ENCODE measurements at places on chromosomes 11 and 22.

GRCh38 chr11:9136741-9137140 is 45.3 kb upstream of the SCUBE2 start:
- DNase-seq, result no peak

DNA sequence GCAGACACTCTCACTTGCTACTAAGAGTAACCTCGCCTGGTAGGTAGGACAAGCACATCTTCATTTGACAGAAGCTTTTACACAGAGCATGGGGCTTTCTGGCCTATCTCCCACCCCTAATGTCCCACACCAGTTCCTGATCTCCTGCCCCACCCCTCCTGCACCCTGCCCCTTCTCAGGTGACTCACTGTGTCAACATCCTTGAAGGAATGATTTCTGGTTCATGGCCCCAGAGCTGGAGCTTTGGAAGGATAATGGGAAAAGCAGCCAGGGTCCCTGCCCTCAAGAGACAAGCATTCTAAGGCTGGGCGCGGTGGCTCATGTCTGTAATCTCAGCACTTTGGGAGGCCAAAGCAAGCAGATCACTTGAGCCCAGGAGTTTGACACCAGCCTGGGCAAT is 47.2 kb downstream of the LRFN4 start:
- DNase-seq, result no peak

DNA sequence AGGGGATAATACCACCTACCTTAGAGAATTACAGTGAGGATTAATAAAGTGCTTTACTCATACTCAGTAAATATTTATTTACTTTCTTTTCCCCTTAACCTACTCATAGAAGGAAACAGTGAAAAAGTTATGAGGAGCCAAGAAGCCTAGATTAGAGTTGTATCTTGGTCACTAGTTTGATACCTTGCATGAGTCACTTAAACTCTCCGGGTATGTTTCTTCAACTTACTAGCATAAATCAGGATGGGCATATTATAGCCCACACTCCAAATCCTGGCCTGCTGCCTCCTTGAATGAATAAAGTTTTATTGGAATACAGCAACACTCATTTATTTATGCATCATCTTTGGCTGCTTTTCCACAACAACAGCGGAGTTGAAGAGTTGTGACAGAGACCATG is 8.2 kb downstream of the FBXO3 start:
- no peak for DNase-seq

- no peak for DNase-seq
These were observed 7.4 kb downstream of the SLC25A45 start for GRCh38 chr11:65375012-65375411.

DNA sequence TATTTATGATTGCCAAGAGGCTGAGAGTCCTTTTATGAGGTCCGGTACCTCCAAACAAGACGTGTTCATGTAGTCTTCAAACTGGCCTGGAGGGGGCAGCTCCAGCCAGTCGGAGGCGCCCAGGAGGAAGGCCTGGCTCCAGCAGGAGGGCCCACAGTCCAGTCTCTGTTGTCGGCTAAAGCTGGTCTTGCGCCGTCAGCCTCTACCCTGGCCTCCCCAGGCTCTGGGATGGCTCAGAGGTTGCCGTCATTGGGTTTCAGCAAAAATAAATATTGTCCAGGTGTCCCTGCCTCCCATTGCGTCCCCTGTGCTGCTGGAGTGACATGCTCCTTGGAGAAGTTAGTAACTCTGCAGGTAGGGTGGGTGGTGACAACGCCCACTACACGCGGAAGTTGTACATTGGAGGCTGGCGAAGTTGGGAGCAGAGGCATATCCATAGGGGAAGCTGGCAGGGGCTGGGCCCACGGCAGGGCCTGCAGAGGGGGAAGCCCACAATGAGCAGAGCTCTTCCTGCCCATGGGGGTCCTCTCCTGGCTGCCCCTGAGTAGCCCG is 1.0 kb upstream of the SLC25A1 start:
- peak; percentile 78 for DNase-seq

DNA sequence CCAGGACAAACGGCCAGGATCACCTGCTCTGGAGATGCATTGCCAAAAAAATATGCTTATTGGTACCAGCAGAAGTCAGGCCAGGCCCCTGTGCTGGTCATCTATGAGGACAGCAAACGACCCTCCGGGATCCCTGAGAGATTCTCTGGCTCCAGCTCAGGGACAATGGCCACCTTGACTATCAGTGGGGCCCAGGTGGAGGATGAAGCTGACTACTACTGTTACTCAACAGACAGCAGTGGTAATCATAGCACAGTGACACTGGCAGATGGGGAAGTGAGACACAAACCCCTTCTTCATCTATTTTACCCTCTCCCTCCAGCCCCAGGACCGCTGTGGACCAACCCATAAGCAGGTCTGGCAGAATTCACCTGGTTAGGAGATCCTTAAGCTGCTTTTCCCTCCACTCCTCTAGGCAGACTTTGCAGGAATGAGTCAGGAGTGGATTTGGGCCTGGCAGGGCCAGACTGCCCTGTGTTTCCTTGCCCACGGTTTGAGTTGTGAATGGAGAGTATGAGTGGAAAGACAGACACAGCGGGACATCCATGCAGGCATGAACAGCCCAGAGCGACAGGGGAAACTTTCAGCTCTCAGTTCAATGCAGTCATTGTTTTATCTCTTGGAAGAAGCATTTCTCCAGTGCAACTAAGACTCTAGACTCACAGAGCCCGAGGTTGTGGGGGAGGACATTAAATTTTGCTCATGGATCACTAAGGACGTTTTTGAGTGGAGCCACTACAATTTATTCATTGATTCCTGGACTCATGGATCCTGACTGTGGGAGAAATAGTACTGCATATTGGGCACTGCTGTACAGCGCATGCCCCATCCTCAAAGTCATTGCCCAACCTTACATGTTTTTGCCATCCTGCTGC is 75.3 kb upstream of the IGLL5 start:
- DNase-seq, result no peak

- no peak for DNase-seq
These were observed 4.7 kb upstream of the OR52N2 start for GRCh38 chr11:5803982-5804381.

DNA sequence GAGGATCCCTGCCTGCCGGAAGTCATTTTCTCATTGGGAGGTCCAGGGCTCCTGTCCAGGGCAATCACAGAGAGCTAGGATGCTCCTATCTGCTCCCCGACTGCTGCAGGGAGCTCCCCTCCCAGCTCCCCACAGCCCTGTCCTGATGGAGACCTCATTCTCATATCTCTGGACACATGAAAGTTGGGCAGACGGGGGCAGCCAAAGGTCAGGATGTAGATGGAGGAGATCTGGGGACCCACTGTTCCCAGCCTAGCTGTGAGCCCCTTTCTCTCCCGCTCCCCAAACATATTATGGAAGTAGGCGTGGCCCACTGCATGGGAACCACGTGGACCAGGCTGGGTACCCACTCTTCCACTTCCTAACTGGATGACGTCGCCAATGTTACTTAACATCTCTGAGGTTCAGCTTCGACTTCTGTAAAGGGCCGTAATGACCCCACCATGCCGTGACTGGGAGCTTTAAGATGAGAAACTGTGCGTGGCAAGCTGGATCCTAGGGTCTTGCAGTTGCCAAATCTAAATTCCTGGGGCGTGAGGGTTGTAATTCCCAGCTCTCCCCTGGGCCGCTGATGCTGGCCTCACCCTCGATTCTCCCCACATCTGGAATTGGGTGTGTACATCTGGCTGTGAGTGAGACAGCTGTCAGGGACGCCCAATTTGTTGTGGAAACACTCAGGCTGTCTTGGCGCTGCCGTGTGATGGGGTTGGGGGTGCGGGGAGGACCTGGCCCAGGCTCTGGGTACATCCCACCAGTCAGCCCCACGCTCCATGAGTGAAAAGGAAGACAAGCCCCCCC is 1.8 kb downstream of the CDC42EP2 start:
- no peak for DNase-seq

GRCh38 chr11:64711956-64712362 is 11.0 kb downstream of the NRXN2 start:
- DNase-seq, result no peak

DNA sequence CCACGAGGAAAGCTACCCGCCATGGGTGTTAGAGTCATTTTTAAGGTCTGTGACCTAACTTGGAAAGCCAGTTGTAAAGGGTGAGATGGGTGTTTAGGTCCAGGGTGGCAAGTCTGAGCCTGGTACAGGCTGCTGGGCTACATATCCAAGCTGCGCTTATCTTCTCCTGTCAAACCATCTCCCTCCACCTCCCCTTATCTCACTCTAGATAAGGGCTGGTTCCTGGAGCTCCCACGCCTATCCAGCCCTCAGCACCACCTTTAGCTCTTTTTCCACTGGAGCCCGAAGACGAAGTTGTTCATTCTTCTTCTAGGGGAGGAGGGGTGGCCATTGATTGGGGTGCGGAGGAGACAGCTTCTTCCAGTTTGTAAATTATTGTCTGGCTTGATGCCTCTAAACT is 48.5 kb downstream of the MICAL2 start:
- DNase-seq, result no peak

- no peak for DNase-seq
These were observed 62.1 kb downstream of the FAT3 start for GRCh38 chr11:92286709-92287108.

DNA sequence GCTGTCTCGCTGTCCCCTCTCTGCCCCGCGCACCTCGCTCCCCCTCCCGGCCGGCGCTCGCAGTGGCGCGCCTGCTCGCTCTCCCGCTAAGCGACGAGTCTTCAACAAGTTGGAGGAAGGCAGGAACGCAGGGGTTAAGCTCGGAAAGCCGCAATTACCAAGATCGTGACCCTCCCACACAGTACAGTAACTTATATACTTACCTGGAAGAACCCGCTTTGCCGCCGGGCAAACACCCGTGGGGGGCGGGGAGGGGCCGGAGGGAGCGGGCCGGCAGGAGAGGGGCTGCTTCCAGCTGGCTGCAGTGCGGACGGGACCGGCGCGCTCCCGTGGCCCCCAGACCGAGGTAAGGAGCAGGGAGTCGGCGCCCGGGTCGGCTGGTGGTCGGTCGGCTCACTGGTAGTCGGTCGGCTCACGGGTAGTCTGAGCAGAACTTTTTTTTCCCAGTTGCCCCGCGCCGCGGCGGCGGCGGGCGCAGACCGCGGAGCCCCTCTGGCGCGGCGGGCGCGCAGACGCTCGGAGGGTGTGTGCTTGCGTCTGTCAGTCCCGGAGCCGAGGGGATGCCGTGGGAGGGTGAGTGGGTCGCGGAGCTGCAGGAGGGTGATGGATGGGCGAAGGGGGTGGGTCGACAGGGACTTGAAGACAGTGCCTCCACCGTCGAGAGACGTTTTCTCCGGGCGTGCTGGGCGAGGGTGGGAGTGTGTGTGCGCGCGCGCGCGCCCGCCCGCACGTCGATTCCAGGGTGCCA is 101.2 kb upstream of the HSD17B12 start:
- DNase-seq, result peak; percentile 33

- DNase-seq, result no peak
These were observed 324.7 kb downstream of the ETS1 start for GRCh38 chr11:128262463-128263345.

DNA sequence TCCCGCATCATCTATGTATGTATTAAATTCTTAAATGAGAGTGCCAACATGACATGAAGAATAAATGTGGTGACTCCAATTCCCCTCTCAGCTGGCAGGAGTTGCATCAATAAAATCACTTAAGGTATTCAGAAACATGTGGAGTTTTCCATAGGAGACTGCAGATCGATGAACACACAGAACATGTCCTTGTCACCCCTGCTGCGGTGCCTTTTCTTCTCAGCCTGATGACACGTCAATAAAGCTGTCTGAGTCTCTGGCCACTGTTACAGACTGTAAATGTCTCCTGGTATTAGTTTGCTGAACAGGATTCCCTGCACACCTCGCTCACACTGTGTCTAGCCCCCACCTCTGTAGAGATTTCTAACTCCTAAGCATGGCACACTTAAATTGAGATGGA is 460.5 kb downstream of the LRRC4C start:
- DNase-seq, result no peak

DNA sequence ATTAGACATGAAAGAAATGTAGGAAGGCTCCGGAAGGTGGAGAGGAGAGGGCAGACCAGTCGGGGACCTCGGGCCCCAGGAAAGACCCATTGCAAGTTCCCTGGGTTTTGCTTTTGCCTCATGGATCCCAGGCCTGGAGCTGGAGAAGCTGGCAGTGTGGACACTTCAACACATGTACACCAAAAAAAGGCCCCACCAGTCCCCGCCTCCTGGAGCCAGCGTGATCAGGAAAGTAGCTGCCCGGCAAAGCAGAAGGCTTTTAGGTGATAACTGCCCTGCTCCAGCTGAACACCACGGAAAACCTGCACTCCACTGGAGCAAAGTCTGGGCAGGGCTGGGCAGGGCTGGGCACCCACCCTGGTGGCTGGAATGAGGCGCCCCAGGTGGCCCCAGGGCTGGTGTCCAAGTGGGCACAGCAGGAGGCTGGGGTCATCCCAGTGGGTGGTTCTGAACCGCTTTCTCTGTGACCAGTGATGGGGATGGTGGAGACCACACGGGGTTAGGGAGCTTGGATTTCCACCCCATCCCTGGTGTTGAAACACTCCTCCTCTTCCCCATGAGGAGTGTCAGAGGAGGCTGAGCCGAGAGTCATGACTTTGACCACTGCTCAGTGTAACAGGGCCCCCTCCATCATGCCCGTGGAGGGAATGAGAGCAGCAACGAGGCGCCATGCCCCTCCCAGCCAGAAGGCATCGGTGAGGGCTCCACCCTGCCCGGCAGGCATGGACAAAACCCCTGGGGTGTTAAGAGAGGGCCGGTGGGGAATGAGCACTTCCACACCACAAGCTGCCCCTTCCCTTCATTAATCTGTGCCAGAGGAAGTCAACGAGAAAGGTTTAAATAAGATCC is 16.9 kb upstream of the MUC5AC start:
- DNase-seq, result no peak

GRCh38 chr11:32385998-32386397 is 49.3 kb downstream of the WT1 start:
- peak; percentile 11 for DNase-seq

- no peak for DNase-seq
These were observed 47.1 kb downstream of the SOX6 start for GRCh38 chr11:16309226-16309625.

DNA sequence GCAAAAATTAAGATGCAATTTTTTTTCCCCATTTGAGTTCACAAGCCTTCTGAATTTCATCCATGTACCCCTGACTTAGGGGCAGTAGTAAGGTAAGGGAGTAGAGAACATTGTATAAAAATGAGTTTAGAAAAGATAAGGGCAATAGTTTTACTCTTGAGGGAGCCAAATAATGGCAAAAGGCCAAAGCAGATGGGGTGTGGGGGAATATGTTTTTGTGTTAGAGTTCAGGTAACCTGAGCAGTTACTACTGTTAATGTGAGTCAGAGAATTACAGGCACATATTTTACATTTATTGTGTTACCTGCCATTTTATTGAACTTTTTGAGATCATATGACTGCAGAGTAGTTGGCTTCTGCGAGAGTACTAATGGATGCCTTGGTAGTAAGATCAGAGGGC is 3.1 kb downstream of the EED start:
- no peak for DNase-seq

DNA sequence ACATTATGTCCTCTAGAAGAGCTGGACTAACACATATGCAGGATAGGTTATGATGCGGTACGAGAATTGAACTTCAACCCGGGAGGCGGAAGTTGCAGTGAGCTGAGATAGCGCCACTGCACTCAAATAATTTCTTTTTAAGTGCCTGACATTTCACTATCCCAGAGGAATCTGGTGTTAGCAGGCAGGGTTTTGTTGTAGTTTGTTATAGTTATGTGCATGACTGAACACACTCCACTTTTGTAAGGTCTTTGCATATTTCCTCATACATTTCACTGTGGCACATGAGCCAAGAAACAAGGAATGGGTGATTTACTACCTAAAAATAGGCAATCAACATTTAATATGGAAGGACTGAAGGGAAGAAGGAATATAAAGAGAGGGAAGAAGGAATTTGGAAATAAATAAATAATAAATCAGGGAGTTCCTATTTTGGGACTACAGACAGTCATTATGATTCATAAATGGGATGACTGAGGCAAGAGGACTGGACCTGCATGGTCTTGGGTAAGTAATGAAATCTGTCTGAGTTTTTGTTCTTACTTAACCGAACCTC is 8.7 kb upstream of the HIPK3 start:
- DNase-seq, result no peak
